ENCODE measurements at places on chromosomes 2 and 18.

DNA sequence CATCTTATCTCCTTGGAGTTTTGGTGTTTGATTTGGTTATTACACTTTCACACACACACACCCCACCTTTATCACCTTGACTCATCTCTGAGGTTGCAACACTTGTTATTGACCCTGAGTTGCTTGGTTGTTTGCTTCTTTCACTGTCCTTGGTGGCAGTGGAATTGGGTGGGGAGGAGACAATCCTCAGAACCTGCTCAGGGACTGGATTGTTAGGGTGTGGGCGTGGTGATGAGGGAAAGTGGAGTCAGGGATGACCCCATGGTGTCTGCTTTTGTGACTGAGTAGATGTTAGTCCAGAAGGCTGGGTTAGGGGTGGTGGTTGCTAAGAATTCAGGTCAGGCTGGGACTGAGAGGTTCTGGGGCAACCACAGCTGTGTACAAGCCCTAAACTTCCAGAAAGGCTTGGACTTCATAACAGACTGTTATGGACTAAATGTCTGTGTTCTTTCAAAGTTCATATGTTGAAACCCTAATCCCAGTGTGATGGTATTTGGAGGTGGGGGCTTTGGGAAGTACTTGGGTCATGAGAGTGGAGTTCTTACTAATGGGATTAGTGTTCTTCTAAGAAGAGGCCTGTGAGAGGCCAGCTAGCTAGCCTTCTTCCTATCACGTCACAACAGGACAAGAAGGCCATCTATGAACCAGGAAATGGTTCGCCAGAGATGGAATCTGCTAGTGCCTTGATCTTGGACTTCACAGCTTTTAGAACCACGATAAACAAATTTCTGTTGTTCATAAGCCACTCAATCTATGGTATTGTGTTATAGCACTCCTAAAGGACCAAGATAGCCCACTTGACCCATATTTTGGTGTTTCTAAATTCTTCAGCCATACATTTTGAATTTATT is 3.4 kb upstream of the DIS3L2 start:
- no peak for DNase-seq

GRCh38 chr18:26909599-26910290 is 44.2 kb upstream of the AQP4 start:
- DNase-seq = no peak

- no peak for DNase-seq
Observed at GRCh38 chr2:151049746-151050145, 211.9 kb downstream of the RBM43 start.

- DNase-seq = no peak
Observed at GRCh38 chr18:48609820-48610815, 71.3 kb downstream of the CTIF start.

DNA sequence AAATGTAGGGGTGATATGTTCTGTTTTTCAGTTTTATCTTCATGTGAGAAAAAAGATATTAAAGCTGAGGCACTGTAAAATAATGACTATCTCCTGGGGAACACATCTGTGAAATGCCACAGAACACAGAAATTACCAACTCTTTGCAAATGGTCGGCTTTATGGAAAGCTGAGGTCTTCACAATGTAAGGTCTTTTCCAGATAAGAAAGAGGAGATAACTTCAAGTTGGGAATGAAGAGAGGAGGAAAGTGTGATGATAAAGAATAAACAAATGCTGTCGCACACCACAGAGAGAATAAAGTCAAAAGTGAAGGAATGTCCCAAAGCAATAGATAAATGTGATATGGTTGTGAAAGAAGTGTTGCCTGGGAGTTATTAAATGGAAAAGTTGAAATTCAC is 1.2 kb upstream of the ALPK2 start:
- DNase-seq = no peak

DNA sequence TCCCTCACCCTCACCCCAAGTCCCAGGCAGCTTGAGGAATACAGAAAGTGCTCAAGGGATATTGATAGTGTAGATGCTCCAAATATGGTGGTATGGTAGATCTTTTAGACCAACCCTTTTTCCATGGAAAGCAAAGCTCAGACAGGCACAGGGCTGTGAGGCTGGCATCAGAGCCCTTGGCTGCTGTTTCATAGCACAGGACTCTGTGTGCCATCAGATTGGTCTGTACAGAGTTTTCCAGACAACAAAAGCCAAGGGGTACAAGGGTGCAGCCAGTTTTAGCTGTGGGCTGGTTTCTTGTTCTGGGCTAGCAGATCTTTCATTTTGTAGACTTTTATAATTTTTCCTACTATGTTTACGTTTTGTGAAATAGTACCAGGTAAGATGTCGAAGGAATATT is 296.9 kb upstream of the TNP1 start:
- DNase-seq = no peak

- no peak for DNase-seq
Observed at GRCh38 chr2:81984969-81985637, 1680.6 kb upstream of the LRRTM1 start.

GRCh38 chr18:60096428-60096827 is 196.6 kb downstream of the PMAIP1 start:
- no peak for DNase-seq

GRCh38 chr2:135863233-135863632 is 13.0 kb downstream of the MCM6 start:
- no peak for DNase-seq

- DNase-seq = no peak
Observed at GRCh38 chr2:11758187-11758586, 11.8 kb downstream of the LPIN1 start.

- no peak for DNase-seq
Observed at GRCh38 chr2:224278531-224278930, 123.4 kb downstream of the FAM124B start.

GRCh38 chr18:77106331-77106730 is 26.3 kb downstream of the MBP start:
- DNase-seq = no peak

GRCh38 chr2:12120281-12121150 is 374.1 kb downstream of the LPIN1 start:
- no peak for DNase-seq

GRCh38 chr2:69241093-69241492 is 145.9 kb downstream of the GFPT1 start:
- DNase-seq = no peak

GRCh38 chr2:236254001-236254400 is 10.2 kb downstream of the ASB18 start:
- DNase-seq = no peak

- DNase-seq = no peak
Observed at GRCh38 chr2:2926858-2927175, 450.8 kb downstream of the EIPR1 start.

- no peak for DNase-seq
Observed at GRCh38 chr2:63007813-63008458, 42.7 kb upstream of the OTX1 start.

- no peak for DNase-seq
Observed at GRCh38 chr2:229257985-229258384, 13.1 kb downstream of the PID1 start.

GRCh38 chr2:215290980-215291599 is 20.8 kb upstream of the ATIC start:
- no peak for DNase-seq
